Dorsolateral prefrontal cortex (tissue), 122 donors: ENCODE measurements at places on chromosomes 4 and X. TPM values are rescaled to one million over a fixed set of nuclear protein-coding genes. Genes with fewer than 3 reads are reported as not detected.

Gene CYP2U1
- total RNA-seq: 14.0 TPM

Gene RNF128
- total RNA-seq: 5.8 TPM

Gene SPANXA2
- not detected for total RNA-seq

Gene AMBN
- total RNA-seq: not detected
